ENCODE measurements at places on chromosomes 5 and 9. TPM values are rescaled to one million over a fixed set of nuclear protein-coding genes. Genes with fewer than 3 reads are reported as not detected.

GRCh38 chr9:38347271-38347671 is 45.2 kb upstream of the ALDH1B1 start:
- DNase-seq = no peak

DNA sequence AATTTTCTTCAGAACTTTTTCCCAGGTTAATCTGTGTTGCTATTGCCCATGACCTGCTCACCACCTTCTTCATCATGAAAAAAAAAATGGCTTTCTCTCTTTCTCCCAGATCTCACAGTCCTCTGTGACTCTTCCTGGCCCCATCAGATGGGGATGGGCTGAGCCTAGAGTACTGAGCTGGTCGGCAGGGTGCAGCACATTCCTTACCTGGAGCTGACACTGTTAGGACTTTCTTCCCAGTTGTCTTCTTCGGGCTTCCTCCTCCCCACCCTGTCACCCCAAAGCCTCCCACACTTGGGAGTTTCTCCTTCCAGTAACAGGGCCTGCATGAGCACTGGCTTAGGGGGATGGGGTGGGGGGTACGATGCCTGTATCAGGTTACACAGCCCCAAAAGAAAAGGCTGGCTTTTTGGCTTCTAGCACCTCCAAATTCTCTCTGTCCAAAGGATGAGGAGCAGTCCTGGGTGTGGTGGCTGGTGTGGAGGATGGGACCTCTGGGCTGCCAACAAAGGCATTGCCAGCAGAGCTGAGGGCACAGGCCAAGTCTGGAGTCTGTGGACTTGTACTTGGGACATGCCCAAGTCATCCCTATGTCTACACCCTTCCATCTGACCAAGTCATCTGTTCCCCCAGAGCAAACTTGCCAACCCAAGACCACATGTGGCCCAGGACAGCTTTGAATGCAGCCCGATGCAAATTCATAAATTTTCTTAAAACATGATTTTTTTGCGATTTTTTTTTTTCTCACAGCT is 68.0 kb upstream of the HSPA9 start:
- no peak for DNase-seq

- DNase-seq = no peak
Observed at GRCh38 chr9:99118782-99119466, 14.0 kb downstream of the TGFBR1 start.

- peak; percentile 80 for DNase-seq
Observed at GRCh38 chr9:109110329-109111021, 9.3 kb downstream of the TMEM245 start.

- DNase-seq = no peak
Observed at GRCh38 chr5:7436521-7436920, 40.6 kb downstream of the ADCY2 start.

DNA sequence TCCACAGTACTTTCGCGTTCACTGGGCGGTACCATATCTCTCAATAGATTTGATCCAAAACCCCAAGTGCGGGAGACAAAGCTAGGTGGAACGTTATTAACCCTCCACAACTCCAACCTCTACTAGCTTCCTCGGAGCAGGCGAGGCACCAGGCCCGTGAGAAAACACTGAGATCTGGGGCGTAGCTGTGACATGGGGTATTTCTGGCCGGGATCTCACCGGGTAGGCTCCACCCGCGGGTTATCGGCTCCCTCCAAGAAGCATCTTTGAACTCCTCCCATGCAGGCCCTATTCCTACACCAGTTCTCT is 350 bp upstream of the SLC25A46 start:
- DNase-seq = no peak

GRCh38 chr9:97638666-97639065 is 5.0 kb downstream of the NCBP1 start:
- DNase-seq = no peak

DNA sequence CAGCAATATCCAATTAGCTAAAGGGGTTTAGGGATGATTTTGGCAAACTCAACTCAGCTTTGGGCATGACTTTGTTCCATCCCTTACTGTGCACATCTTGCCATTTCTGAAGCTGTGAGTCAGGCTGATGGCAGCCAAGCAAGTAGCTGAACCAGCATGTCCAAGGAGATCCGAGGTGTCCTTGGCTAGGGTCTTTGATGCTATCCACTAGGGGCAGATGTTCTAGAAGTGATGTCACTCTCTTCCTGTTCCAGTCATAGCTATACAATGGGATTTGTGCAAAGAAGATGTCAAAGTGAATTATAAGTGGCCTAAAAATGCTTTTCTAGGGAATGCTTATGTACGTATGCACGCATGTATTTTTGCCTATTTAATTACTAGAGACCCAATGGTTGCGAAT is 160.8 kb upstream of the PAPPA start:
- peak; percentile 82 for DNase-seq

GRCh38 chr9:33815781-33816180 is 1.2 kb upstream of the UBE2R2 start:
- no peak for DNase-seq

GRCh38 chr5:144040615-144041305 is 129.7 kb downstream of the YIPF5 start:
- DNase-seq = no peak

GRCh38 chr5:57684299-57684702 is 201.7 kb upstream of the ACTBL2 start:
- no peak for DNase-seq

GRCh38 chr5:72356361-72356760 is 36.2 kb downstream of the PTCD2 start:
- DNase-seq = no peak

DNA sequence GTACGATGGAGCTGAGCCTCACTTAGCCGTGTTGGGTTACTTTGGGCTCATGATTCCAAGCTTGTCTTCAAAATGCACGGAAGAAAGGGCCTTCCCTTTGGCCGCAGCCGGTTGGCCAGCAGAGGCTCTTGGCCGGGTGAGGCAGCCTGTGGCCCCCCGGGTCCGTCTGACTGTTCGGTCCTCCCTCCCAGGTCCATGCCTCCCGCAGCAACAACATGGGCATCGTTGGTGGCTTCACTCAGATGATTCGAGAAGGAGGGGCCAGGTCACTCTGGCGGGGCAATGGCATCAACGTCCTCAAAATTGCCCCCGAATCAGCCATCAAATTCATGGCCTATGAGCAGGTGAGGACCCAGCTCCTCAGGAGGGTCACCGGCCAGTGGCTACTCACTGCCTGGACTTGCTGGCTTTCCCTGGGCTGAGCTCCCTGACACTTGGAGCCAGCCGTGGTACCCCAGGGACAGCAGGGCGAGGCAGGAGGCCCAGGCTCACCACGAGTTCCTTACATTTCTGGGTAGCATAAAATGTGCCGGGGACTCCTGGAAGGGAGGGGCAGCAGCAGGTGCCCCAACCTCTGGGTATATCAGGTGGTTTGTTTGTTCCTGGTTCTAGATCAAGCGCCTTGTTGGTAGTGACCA is 21.9 kb downstream of the PTGES2 start:
- no peak for DNase-seq

DNA sequence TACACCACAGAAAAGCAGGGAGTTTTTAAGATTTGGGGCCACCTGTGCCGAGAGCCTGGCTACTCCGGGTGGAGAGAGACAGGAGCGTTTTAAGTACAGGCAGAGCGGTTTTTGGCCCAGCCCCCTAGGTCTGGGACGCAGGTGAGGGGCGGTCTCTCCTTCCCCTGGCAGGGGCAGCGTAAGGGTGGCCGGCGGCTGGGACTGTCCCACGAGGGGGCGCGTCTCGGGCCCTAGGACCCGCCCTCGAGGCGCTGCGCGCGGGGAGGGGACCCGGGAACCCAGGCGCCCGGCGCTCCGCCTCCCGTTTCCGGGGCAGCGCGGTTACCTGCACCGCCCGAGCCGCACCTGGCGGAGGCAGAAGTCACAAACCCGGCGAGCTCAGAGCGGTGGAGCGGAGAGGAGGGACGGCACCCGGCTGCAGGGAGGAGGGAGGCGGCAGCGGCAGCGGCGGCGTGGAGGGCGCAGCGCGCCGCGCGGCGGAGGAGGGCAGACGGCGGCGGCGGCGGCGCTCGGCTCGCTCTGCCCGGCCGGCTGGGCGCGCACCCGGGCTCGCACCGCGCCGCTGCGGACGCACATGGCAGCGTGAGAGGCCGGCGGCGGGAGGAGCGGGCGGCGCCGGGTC is at the start of gene WWC1:
Gene WWC1, plus strand, starts transcription at position 304 of the 622 bp plus-strand sequence. CDS start 508 bp downstream, outside the sequence.
- DNase-seq = peak; percentile 26

DNA sequence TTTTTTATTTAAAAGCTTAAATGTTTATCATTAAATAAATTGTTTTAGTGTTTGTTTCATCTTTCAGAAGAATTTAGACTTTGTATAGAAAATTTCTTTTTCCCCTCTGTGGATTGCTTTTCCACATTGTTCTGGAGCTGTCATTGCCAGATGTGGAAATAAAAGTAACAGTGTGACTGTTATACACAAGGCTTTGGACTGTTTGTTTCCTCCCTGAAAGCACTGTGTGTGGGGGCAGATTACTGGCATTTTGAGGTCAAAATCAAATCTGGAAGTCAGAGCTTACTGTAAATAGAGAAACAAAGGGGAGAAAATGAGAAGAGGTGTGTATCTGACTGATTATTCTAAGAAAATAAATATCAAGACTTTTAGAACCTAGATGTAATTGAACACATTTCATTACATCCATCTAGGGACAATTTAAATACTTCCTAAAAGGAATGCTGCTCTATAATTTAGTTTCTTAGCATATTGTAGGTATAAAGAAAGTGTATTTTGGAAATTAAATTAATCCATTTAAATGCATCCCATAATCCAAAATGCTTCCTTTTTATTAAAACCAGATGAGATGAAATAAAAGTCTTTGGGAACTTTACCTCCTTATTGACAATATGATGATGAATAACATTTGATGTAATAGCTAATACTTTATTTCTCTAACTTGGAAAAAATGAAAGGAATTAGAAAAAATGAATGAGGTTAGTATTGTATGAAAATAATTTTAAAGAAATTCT is 51.9 kb downstream of the ERCC6L2 start:
- DNase-seq = no peak

DNA sequence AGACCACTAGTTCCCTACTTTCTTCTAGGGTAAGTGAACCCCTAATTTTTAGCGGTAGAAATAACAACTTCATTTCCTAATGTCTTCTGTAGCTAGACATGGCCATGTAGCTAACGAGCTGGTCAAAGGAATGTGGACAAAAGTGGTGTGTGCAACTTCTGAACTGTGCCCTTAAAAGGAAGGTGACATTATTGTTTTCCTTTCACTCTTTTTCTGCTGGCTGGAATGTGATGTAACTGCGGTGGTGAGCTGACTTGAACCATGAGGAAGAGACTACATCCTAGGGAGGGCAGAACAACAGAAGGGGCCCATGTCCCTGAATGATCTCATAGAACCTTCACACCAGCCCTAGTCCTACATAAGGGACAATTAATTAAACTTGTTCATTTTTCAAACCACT is 1.3 kb upstream of the SNX2 start:
- no peak for DNase-seq

- no peak for DNase-seq
Observed at GRCh38 chr5:152146566-152146965, 221.9 kb upstream of the GLRA1 start.

GRCh38 chr5:85441156-85441555 is 1056.5 kb upstream of the EDIL3 start:
- no peak for DNase-seq

The ANP32B gene
- polyA plus RNA-seq = 46.8 TPM

The PCDHGA11 gene
- 7.5 TPM for polyA plus RNA-seq

The RNF183 gene
- not detected for polyA plus RNA-seq

The BTNL8 gene
- not detected for polyA plus RNA-seq

The LPCAT1 gene
- polyA plus RNA-seq = 31.5 TPM

The SLIT3 gene
- polyA plus RNA-seq = 0.50 TPM

The SLC6A19 gene
- polyA plus RNA-seq = not detected

The CCNI2 gene
- polyA plus RNA-seq = not detected

The OR1J2 gene
- polyA plus RNA-seq = not detected

The SPATA31D4 gene
- polyA plus RNA-seq = not detected

The HK3 gene
- polyA plus RNA-seq = not detected

The C9orf153 gene
- polyA plus RNA-seq = not detected

The GADD45G gene
- polyA plus RNA-seq = 0.30 TPM

The FOXD4L6 gene
- polyA plus RNA-seq = not detected
